ENCODE measurements at places on chromosomes 6 and 20.

GRCh38 chr6:167129159-167129558 lies 6.3 kb downstream of the CCR6 start:
- DNase-seq = no peak

DNA sequence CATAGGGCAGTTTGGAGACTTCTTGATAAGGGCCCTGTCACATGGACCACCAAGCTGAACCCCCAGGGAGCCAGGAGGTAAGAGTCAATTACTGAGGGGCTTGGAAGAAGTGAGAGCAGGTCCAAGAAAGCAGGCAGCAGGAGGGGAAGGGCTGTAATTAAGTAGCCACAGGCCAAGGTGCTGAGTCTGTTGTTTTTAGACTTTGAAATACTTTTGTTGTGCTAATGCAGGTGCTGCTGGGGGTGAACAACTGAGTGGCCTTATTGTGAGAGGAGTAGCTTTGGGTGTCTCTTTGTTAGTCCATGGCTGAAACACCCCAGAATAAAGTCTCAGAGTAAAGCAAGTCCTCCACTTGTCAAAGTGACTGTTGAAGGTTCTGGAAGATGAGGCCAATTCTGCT lies 267.0 kb upstream of the SUPT3H start:
- no peak for DNase-seq

DNA sequence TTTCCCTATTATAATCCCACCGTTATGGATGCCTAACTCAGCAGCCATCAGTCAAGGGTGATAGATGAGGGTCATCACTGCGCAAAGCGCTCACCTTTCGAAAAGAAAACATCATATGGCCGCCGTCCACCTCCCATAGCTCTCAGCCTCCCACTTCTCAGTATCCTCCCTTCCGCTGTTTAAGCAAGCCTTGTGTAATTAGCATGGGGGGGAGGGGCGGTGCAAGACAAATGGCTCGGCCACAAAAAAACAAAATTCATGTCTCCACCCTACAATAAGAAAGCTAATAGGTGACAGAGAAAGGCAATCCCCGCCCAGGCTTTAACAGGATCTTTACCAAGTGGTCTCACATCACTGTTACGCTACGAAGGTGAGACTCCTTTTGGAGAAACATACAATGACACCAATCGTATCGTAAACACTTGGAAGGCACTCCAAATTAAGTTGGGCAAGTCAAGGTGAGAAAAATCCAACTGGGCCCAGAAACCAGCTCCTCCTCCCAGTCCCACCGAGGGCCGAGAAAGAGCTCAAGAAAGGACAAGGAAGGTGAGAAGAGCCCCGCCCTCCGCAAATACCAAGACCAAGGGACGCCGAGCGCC lies 645 bp downstream of the DDX39B start:
- DNase-seq = no peak

- no peak for DNase-seq
Measured at GRCh38 chr6:62740171-62740570, 454.1 kb upstream of the KHDRBS2 start.

GRCh38 chr6:14275493-14275851 lies 157.9 kb downstream of the CD83 start:
- DNase-seq = no peak

- no peak for DNase-seq
Measured at GRCh38 chr20:33676121-33676520, 1.9 kb upstream of the NECAB3 start.

- no peak for DNase-seq
Measured at GRCh38 chr6:168231393-168231957, 88.1 kb downstream of the DACT2 start.

- DNase-seq = no peak
Measured at GRCh38 chr6:15948930-15949900, 179.7 kb upstream of the MYLIP start.

DNA sequence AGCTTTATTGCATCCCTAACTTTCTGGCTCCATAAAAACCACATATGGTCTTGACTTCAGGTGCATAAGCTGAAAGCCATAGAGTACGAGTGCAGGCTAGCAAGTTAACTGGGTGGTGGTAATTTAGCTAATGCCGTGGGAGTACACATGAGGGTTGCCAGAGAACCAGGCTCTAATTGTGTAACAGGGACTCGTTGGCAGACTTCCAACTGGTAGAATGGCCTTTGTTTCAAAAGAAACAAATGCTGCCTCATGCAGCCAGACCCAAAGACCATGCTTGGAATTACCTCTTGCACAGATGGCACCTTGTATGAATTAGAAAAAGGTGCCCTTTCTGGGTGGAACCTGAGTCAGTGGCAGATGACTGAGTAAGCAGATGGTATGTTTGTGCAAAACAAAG lies 73.2 kb downstream of the LY86 start:
- peak; percentile 44 for DNase-seq

DNA sequence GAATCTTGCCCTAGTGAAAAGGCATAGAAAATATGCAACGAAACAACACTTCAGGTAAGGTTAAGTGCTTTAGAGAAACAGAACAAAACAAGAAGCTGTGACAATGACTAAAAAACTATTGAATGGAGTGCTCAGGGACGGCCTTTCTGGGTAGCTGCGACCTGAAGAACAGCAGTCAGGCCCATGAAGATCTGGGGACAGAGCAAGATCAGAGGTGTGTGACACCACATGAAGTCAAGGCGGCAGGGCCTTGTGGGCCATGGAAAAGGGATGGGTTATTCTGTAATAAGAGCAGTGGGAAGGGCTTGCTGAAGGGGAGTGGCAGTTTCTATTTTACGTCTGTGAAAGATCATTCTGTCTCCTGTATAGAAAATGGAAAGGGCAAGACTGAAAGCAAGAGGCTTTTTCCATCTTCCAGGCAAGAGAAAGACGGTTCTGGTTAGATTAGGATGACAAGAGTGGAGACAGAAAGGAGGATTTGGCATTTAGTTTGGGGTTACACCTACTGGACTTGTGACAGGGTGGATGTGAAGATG lies 5.1 kb downstream of the UBE2V1 start:
- no peak for DNase-seq

DNA sequence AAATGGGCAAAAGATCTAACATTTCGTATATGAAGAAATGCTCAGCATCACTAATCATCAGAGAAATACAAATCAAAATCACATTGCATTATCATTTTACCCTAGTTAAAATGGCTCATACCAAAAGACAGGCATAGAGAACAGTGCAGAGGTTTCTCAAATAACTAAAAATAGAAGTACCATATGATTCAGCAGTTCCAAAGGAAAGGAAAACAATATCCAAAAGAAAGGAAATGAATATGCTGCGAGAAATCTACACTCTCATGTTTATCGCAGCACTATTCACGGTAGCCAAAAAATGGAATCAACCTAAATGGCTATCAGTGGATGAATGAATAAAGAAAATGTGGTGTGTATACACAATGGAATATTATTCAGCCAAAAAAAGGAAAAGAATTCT lies 63.5 kb downstream of the VTA1 start:
- DNase-seq = peak; percentile 27

GRCh38 chr20:52864916-52865605 lies 107.1 kb upstream of the TSHZ2 start:
- no peak for DNase-seq

DNA sequence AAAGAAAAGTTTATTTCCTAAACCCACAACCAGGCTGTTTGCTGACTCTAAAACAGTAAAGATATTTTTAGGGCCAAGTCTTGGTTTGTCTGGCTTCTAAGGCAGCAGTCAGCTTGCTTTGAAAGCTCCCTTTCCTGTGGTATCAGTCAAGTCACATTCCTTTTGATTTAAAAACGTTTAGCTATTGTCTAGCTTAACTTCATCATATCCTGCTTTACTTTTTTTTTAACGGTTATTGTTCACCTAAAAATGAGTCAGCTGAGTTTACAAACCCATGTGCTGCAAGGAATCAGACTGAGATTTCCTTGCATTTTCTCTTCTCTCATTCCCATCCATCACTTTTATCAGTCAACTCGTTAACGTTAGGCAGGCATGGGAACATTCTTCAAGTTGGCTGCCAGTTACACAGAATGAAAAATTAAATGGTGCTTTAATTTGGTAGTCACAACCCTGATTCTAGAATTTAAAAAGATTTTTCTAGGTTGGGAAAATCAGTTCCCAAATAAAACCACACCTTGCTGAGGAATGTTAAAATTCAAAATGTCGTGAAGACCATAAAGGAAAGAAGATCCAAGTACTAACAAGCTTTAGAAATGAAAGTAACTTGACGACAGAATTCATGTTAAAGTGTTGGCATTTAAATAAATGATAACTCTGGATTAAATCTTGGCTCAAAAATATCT lies 45.9 kb downstream of the ELOVL5 start:
- DNase-seq = peak; percentile 91

- DNase-seq = no peak
Measured at GRCh38 chr6:53584726-53585125, 39.8 kb upstream of the GCLC start.

DNA sequence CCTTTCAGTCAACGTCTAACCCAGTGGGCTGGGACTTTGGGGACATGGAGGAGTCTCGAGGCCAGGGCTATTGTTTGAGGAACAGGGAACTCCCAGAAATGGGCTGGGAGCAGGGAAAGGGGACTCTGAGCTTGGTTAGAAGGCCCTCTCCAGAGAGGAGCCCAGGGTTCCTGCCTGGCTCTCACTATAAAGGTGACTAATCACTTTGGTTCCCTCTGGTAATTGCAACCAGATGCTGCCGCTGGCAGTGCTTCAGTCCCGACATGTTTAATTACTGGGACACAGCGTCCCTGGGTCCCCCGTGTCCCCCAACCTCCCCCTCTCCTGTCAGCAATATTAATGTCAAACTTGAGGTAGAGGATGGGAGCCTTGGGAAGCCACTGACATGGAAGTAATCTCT lies 5.0 kb upstream of the GDF5 start:
- no peak for DNase-seq

DNA sequence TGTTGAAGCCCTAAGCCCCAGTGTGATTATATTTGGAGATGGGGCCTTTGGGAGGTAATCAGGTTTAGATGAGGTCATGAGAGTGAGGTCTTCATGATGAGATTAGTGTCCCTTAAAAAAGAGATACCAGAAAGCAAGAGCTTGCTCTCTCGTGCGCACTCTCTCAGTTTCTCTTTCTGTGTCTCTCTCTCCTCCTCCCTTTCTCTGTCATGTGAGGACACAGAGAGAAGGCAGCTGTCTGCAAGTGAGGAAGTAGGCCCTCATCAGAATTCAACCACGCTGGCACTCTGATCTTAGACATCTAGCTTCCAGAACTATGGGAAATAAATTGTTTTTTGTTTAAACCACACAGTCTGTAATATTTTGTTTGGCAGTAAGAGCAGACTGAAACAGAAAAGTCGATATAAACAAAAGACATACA lies 180.5 kb downstream of the IBTK start:
- DNase-seq = no peak

GRCh38 chr20:53608456-53609452 lies 15.1 kb upstream of the ZNF217 start:
- DNase-seq = no peak

DNA sequence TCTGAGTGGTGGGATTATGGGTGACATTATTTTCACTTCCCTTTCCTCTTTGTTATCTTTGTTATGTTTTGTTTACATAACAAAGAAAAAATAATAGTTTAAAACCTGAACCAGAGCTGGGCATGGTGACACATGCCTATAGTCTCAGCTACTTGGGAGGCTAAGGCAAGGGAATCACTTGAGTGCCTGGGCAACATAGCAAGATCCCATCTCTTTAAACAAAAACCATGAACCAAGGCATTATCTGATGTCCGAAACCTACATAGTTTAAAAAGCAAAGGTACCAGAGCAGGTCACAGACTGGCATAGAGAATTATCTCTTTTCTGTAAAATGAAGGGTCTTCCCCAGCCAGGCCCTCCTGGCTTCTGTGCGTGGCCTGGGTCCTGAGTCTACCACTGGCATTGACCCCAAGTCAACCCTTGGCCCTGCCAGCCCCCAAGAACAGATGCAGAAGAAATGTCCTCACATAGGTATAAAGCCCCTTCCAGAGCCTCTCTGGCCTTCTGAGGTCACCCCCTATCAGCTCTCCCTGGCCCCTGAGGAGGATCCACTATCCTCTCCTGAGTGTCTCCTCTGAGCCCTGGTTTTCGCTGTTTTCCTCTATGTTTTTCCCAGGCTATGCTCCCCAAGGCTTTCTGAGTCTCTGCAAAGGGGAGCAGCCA lies 81.3 kb downstream of the TRERF1 start:
- no peak for DNase-seq

GRCh38 chr6:150566486-150566885 lies 33.2 kb upstream of the PLEKHG1 start:
- no peak for DNase-seq

DNA sequence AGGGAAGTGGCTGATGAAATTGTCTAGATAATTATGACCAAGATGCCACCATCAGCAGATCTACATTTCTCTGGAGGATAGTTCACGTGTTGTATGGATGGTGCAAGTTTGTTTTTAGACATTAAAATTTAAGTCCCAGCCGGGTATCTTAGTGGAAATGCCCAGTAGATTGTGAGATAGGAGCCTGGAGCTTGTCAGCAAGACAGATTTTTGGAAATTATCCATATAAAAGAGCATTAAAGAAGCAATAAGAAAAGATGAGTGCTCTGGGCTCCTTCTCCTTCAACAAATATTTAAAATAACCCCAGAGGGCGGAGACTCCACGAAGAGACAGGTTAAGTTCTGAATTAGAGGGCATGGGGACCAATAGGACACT lies 47.6 kb upstream of the SMLR1 start:
- DNase-seq = no peak

- no peak for DNase-seq
Measured at GRCh38 chr6:7692453-7692784, 33.5 kb upstream of the BMP6 start.
